ENCODE measurements at places on chromosomes 2 and 18.

GRCh38 chr18:77512152-77512551 lies 262.5 kb downstream of the GALR1 start:
- DNase-seq = no peak

GRCh38 chr2:120694034-120694433 lies 41.6 kb upstream of the GLI2 start:
- no peak for DNase-seq

DNA sequence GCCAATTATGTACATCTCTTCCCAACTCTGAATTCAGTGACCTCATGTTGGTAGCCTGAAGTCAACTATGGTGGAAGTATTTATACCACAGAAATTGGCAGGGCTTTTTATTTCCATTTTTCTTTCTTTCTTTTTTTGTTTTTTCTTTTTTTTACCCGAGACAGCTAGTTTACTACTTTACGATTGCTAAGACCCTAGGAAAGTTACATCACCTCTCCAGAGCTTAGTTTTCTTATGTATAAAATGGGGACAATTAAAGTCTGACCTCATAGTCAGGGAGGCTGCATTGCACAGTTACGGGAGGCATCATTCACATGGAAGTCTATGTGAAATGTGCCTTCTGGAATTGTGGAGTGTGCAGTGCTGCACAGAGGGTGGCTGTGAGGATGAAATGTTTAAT lies 194.3 kb downstream of the MTX2 start:
- DNase-seq = no peak

- no peak for DNase-seq
These were observed 74.8 kb downstream of the TCF4 start for GRCh38 chr18:55513161-55513560.

DNA sequence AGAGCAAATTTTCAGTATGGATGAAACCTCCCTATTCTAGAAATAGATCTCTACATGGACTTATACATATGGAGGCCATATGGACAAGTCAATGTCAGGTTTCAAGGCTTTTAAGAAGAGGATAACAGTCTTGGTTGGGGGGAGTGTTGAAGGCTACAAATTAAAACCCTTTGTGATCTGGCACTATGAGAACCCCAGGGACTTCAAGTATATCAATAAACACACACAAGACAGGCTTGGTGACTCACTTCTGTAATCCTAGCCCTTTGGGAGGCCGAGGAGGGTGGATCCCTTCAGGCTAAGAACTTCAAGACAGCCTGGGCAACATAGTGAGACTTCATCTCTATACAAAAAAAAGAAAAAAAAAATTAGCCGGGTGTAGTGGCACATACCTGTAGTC lies 127.2 kb upstream of the SP5 start:
- DNase-seq = no peak

GRCh38 chr2:11492720-11493119 lies 26.8 kb upstream of the E2F6 start:
- DNase-seq = no peak

DNA sequence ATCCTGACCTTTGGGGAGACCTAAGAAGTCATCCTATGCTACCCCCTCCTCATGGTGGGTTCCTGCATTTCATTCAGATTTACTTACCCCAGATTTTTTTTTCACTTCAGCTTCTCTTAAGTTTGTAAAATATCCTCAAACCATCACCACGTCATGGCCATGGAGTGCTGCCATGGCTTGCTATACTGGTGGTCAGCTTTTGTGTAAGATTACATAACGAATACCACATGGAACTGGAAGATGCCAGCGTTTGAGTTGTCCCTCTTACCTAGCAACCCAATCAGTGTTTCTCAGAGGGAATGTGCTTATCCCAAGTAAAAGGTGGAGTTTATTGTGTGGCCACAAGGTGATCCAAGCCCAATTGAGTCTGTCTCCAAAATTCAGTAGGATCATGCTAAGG lies 148.6 kb upstream of the ALPP start:
- DNase-seq = no peak

- DNase-seq = no peak
These were observed 34.0 kb downstream of the HAT1 start for GRCh38 chr2:171956135-171956825.

DNA sequence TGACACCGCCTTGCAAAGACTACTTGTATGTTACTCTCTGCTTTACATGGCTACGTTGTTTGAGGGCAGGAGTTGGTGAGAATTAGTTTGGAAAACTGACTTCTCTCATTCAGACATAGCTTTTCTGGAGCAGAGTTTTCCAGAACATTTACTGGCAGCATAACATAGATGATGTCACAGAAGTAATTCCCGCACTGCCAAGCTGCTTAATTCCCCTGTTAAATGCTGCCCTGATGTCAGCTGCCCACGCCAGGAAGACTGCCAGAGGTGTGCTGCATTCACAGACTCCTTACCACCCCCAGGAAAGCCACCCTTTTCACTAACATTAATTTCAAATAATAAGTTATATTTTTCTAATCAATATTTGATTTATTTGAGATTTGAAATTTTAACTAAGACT lies 24.7 kb upstream of the PTPN2 start:
- DNase-seq = no peak

- no peak for DNase-seq
These were observed 145.1 kb downstream of the PIEZO2 start for GRCh38 chr18:11004294-11004693.

DNA sequence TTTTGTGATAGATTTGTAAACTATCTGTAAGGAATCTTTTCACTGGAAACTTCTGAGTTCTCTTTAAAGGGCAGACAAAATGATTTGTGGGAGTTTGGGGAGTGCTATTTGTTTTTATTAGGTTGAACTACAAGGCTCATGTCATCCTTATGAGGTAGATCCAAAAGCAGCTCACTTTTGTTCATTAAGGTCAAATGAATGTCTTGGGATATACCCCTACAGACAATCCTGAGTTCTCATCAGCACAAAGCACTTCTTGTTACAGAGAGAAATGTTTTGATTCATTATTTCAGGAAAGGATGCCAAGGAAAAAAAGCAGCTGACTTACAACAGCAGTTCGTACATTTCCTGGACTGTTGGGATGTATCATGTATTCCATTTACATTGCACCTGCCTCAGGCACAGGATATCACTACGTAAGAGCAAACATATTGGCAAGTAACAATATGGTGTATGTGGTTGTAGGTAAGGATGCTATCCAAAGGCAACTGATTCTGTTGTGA lies 68.9 kb downstream of the DCC start:
- DNase-seq = no peak

GRCh38 chr18:38940863-38941531 lies 1375.4 kb upstream of the CELF4 start:
- no peak for DNase-seq

GRCh38 chr2:48315896-48316194 lies 214.1 kb upstream of the STON1 start:
- no peak for DNase-seq
